Activated gamma-delta T cell treated with anti-CD3 and anti-CD28 coated beads, Interleukin-2, amount 50 U/mL, for 16 hours (primary cell): ENCODE measurements at places on chromosomes 3 and 15.
A peak's percentile ranks its signal among the peaks of the same experiment; 100 is the strongest.

DNA sequence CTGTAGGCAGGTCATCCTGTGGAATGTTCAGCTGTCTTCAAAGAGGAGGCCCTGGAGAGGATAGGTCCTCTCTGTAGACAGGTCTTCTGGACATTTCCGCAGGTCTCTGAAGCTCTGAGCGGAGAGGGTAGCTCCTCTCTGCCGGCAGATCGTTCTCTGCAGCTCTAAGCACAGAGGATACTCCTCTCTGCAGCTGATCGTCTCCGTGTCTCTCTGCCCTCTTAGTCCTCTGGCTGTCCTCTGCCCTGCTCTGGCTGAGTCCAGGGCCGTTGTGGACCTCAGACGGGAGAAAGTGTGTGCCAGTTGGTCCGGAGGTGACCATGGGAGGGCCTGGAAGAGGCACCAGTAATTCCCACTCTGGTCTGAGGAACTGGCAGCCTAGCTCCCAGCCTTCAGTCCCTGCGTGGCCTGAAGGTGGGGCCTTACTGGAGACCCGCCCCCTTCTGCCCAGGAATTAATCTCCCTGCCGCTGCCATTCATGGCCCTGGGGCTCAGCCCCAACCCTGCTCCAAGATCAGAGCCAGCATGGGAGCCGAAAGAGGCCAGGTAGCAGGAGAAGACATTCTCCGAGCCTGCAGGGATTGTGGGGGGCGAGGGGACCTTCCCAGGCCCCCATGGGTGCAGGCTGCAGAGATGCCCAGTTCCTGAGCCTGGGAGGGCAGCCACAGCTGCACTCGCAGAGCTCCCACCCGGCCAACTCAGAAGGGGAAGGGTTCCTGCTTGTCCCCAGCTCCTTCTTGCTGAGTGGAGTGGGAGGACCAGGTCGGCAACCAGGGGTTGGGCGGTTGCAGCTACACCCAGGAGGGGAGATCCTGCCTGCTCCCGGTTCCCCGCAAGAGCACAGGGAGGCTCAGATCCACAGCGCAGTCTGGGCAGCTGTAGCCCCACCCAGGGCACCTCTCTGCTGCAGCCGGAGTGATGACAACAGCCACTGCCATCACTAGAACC is 488.7 kb downstream of the RSL24D1 start:
- no peak for DNase-seq

- no peak for DNase-seq
These were observed 111.9 kb downstream of the ARPP21 start for GRCh38 chr3:35751207-35751606.

DNA sequence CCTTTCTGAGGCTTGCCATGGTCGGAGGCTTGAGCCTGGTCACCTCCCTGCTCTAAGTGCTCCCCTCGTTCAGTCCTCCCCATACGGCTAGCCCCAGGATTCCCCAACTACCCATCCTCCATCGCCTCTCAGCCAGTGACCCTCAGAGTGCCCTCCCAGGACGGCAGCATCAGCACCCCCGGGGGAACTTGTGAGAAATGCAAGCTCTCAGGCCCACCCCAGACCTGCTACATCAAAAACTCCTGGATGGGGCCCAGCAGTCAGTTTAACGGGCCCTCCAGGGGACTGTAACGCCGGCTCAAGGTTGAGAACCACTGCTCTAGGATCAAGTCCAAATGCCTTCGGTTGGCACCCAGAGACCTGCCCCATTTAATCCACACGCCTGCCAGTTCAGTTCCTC is 6.9 kb downstream of the ADAMTS17 start:
- no peak for DNase-seq

DNA sequence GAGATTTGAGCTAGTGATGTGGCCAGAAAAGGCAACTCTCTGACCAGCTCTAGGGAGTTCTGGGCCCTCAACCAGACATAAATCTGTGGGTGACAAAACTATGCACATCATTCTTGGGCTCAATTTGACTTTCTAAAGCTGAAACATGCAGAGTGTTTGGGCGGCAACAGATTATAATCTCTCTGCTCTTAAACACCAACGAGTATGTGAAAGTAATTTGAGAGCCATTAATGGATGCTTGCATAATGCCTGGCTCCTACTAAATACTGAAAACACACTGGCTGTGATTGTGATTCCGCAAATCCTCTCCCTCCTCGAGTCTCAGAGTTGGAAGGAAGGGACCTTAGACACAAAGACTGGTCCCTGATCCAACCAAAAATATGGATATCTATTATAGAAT is 186.7 kb downstream of the UACA start:
- no peak for DNase-seq

GRCh38 chr15:71559616-71560015 is 250.7 kb upstream of the NR2E3 start:
- DNase-seq, result no peak

DNA sequence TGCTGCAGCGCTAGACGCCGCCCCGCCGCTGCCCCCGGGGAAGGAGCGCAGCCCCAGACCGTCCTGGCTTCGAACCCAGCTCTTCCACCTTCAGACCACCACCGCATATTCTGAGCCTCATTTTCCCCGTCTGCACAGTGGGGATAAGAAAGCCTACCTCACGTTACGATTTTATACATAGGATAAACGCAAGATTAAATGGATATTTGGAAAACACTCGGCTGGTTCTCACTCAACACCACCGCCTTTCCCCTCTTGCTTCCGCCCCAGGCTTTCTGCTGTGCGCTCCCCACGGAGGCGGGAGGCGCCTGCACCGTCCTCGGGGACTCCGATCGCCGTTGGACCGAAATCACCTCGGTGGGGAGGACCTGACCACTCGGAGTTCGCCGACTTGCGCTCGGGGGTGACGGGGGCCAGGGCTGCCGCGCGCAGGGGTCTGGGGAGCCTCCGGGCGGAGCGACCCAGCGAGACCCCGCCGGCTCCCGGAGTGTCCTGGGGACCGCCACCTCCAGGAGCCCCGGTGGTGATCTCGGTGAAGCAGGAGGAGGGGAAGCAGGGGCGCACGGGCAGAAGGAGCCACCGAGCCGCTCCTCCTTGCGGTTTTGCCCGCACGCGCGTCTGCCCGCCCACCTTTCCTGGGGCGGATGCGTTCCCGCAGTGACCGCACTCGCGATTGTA is 4.0 kb downstream of the FBXL22 start:
- DNase-seq, result peak; percentile 30

GRCh38 chr3:174232658-174233429 is 626.3 kb upstream of the NAALADL2 start:
- DNase-seq, result no peak

DNA sequence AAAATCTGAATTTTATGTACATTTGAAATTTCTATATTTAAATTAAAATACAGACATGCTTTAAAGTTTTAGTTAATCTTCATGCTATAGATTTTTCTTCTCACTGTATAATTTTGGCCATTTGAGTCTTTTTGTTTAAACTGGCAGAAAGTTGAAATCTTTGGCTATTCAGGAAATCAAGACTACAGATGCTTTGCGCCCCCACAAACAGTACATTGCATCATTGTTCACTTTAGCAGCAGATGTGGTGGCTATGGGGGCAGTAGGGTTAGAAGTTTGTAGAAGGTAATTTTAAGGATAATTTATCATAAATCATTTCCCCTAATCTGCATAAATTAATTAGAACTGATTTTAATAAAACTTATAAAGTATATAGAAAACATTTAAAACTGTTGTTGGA is 20.9 kb downstream of the SPPL2A start:
- DNase-seq, result no peak

- DNase-seq, result no peak
These were observed 195.0 kb upstream of the EPHA3 start for GRCh38 chr3:88912294-88912877.

DNA sequence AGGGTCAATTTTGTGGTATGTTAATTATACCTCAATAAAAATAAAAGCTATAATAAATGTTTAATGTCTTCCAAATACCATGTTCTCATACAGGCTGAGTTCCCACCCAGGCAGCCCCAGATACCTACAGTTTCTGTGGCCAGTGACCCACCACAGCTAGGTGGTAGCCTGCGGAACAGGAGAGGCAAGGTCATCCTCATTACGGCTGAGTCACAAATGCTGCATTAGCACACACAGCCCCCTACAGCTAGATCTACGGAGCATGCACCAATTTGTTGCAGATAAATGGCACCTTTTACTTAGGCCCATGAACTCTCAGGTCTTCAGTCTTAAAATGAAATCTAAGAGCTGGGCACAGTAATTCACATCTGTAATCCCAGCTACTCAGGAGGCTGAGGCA is 5.1 kb downstream of the SPATA12 start:
- no peak for DNase-seq

DNA sequence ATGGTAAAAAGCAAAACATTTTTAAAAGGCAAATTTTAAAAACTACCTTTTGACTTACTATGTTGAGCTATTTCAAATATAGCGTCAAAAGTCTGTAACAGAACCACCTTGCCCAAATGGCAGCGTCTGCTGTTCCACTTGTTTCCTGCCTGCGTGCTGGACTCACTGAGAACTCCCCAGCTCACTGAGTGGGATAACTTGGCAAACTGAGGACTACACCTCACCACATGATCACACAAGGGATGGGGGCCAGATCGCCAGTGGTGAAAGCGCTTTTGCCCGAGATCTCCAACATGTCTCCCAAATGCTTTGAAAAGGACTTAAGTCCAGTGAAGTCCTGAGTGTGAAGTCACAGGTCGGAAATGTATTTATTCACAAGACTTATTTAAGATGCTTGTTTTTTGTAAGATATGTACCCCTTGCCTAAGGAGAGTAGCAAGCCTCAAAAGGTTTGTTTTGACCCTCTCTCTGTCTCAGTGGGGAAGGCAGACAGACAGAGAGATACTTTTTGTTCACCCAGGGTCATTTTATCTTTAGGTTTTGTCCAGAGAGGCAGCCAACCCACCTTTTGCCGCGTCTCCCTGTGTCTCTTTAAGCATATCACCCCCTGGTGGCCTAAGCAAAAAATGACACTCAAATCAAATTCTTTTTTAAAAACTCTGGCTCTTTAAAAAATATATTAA is 192.6 kb downstream of the PDZRN3 start:
- DNase-seq, result no peak

- DNase-seq, result no peak
These were observed 75.7 kb downstream of the GAP43 start for GRCh38 chr3:115698851-115699591.

GRCh38 chr3:17119201-17120072 is 234.7 kb downstream of the PLCL2 start:
- no peak for DNase-seq

- DNase-seq, result peak; percentile 44
These were observed 22.3 kb upstream of the SMCO1 start for GRCh38 chr3:196537319-196537984.

GRCh38 chr3:44993471-44994205 is 17.6 kb downstream of the EXOSC7 start:
- DNase-seq, result no peak

DNA sequence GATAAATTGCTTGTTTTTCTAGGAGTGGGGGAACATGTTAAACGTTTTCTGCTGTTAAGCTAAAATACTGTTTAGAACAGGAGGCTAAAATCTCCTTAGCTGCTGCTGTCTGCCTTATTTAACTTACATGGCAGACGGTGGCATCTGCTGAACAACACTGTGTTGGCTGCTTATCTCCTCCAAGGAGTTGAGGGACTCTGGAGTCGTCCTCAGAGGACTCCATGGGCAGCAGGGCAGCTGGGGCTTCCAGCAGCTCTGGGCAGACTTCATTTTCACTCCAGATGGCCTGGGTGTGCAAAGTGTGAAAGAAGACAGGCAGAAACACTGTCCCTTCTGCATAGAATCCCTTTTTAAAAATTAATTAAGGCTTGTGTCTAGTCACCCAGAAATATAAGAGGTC is 52.9 kb upstream of the NUDT16 start:
- no peak for DNase-seq

GRCh38 chr3:155791190-155791589 is 14.9 kb downstream of the C3orf33 start:
- no peak for DNase-seq

- no peak for DNase-seq
These were observed 40.2 kb upstream of the PYDC2 start for GRCh38 chr3:191420771-191421170.

GRCh38 chr3:186882881-186883685 is 40.6 kb downstream of the ADIPOQ start:
- DNase-seq, result peak; percentile 3

DNA sequence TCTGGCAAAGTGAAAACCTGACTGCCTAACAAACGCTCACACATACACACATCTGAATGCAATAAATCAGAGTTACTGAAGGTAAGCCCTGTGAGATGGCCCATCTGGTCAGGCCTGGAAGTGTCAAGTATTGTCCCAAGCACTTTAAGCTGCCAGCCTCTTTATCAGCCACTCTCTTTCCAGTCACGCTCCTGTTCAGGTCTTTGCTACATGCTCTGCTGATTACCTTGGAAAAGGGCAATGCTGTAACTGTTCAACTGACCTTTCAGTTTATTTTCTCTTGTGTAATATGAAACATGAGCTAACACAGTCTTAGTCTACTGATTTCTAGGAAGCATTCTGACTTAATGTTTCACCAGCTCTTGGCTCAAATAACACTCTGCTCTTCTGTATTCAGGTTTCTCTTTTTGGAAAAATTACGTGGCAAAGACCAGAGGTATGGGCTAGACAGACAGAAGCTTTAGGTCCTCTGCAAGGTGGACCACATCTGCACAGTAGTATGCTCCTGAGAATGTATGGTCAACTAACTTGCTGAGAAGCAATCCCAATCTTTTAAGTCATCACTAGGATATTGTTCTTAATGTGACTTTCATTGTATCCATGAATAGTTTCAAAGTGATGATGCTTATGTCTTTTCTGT is 44.5 kb downstream of the GBE1 start:
- DNase-seq, result no peak

- DNase-seq, result no peak
These were observed 335.9 kb upstream of the WNT5A start for GRCh38 chr3:55823001-55823400.

GRCh38 chr3:14799146-14799545 is 19.6 kb upstream of the FGD5 start:
- DNase-seq, result no peak
